H4 (cell line): ENCODE measurements at places on chromosomes 5 and 9. TPM values are rescaled to one million over a fixed set of nuclear protein-coding genes. Genes with fewer than 3 reads are reported as not detected.

Gene TIMD4
- total RNA-seq, result not detected in 2 replicates

Gene ALDH1A1
- 4.4 and 7.6 TPM in 2 replicates for total RNA-seq

Gene GARIN3
- not detected in 2 replicates for total RNA-seq

Gene GADD45G
- total RNA-seq, result 0.52 and 1.3 TPM in 2 replicates

Gene PCDHGB1
- 0.43 and 3.1 TPM in 2 replicates for total RNA-seq

Gene VAV2
- 4.5 and 6.1 TPM in 2 replicates for total RNA-seq

Gene SLC6A18
- total RNA-seq, result not detected in 2 replicates

Gene PCDHA10
- total RNA-seq, result 0.02 and 0.08 TPM in 2 replicates

Gene SLC4A9
- not detected in 2 replicates for total RNA-seq

Gene ADGRV1
- total RNA-seq, result 13.0 and 14.2 TPM in 2 replicates
